ENCODE measurements at places on chromosomes 2 and 18.
A peak's percentile ranks its signal among the peaks of the same experiment; 100 is the strongest.

- no peak for DNase-seq
These were observed 727.3 kb upstream of the PKDCC start for GRCh38 chr2:41320491-41320890.

DNA sequence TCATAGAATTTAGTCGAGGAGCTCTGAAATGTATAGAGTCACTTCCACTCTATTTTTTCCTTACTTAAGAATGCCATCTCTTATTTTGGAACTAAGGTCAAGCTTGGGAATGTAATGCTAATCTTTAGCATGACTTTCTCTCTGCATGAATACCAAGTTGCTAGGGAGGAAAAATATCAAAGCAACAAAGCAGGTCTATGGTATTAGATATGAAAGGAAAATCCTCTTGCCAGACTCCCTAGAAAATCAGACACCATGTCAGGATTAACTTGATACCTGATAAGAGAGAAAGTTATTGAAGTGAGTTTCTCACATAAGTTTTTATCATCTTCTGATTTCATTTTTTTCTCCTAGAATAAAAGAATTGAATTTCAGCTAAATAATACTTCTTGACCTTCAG, 341.7 kb upstream of the ZNF804A start:
- DNase-seq: no peak

DNA sequence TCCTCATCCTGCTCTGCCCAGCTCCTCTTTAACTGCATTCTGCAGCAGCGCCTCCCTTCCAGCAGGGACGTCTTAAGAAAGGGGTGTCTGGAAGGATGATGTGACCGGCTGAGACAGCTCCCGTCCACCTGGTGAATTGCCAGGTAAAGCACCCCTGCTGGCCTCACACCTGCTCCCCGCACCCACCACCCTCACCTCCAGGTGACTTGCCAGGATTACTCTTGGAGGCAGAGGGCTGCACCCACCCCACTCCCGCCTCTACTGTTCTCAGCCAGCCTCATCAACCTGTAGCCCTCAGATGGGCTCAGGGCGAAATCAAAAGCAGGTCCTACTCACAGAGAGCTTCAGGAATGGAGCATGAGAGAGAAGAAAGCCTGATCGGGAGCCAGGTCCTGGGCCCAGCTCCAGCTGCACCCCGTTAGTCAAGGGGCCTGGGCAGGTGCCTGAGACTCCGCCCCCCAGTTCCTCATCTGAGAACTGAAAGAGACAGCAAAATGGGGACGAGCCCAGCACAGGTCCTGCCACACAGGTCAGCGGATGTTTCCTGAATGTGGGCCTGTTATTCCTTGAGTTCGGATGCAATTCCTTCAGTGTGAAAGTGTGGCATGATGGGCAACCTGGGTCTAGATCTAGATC, 5.6 kb downstream of the ADRA2B start:
- DNase-seq: no peak

GRCh38 chr2:223688094-223688835, 86.1 kb upstream of the SCG2 start:
- DNase-seq: no peak

DNA sequence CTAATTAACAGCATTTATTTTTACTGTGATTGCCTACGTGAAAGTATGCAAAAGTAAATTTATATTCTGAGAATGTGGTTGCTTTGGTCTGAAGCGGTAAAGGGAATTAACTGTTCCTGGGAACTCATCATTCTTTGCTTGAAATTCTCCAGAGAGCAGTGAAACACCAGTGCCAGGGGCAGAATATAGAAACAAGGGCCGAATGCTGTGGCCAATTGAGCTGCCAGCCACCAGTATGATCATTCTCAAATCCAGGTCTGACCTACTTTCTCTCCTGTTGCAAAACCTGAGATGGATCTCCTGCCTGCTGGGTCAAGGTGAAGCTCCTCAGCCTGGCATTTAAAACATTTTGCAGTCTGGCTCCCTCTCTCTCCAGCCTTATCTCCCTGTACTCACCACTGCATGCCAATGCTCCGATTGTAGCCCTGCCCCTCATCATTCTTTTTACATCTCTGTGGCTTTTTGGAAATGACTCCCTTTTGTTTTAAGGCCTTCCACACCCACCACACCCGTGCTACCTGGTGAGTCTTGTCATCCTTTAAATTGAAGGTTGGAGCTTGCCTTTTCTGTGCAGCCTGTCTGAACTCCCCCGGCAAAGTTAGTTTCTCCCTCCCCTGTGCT, 94.5 kb upstream of the TMEM178A start:
- DNase-seq: no peak

GRCh38 chr18:59276047-59276446, 2.8 kb upstream of the RAX start:
- no peak for DNase-seq

GRCh38 chr2:159148901-159149300, 137.6 kb downstream of the WDSUB1 start:
- DNase-seq: no peak

GRCh38 chr18:74836296-74837139, 238.8 kb downstream of the ZNF407 start:
- DNase-seq: no peak

- DNase-seq: no peak
These were observed at the start of gene TET3 for GRCh38 chr2:73984203-73984921. Gene TET3 (plus strand): TSS chr2:73984910. CDS start chr2:73986404, 1,494 bp downstream.

DNA sequence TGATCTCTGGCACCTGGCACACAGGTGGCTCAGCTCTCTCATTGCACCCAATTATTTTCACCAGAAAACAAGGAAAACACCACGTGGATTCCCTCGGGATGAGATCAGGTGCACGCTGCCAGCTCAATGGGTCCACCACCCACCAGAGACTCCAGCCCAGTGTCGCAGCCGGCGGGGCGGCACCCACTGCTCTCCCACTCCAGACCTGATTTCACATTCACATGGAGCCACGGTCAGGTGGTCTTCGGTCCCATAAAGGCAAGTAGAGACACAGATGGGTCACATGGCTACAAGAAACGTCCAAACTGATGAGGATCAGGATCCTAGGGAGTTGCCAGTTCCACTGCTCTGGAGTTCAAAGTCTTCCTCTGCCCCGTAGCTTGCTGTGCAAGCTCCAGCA, 217.6 kb downstream of the ANKRD30B start:
- no peak for DNase-seq

GRCh38 chr2:74439803-74440377, 1.8 kb downstream of the RTKN start:
- no peak for DNase-seq

DNA sequence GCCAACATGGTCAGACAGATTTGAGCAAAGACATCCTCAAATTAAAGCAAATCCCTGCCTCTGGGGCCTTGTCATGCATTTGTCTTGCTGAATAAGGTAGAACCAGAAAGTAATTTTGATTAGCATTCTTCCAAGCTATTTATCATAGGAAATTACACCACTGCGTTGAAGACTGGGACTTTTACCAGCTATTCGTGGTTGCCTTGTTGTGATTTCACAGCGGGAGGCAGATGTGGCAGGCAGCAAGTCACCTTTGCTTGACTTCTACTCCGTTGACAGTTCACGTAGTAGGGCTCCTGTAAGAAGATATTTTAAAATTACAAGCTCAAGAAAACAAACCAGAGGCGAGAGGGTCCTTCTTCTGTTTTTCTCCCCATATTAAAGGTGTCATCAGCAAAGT, 80.6 kb downstream of the EN1 start:
- no peak for DNase-seq

DNA sequence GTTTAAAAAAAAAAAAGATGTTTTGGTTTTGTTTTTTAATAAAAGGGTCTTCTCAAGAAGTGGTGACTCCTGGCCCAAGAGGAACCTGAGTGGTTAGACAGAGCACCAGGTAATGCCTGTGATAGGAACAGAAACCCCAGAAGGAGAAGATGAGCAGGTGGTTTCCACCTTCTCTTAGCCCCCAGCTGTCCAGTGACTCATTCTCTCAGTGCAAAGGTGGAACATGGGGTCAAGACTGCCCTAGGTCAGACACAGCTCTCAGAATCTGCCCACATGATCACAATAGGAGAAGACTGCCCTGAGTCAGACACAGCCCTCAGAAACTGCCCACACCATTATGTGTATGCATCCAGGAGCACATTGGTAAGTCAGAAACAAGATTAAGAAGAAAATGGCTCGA, 61.8 kb downstream of the TBC1D8 start:
- no peak for DNase-seq

GRCh38 chr2:62456721-62457539, 49.1 kb downstream of the TMEM17 start:
- DNase-seq: peak; percentile 82

- DNase-seq: no peak
These were observed 319.7 kb downstream of the SOX11 start for GRCh38 chr2:6011921-6012320.

DNA sequence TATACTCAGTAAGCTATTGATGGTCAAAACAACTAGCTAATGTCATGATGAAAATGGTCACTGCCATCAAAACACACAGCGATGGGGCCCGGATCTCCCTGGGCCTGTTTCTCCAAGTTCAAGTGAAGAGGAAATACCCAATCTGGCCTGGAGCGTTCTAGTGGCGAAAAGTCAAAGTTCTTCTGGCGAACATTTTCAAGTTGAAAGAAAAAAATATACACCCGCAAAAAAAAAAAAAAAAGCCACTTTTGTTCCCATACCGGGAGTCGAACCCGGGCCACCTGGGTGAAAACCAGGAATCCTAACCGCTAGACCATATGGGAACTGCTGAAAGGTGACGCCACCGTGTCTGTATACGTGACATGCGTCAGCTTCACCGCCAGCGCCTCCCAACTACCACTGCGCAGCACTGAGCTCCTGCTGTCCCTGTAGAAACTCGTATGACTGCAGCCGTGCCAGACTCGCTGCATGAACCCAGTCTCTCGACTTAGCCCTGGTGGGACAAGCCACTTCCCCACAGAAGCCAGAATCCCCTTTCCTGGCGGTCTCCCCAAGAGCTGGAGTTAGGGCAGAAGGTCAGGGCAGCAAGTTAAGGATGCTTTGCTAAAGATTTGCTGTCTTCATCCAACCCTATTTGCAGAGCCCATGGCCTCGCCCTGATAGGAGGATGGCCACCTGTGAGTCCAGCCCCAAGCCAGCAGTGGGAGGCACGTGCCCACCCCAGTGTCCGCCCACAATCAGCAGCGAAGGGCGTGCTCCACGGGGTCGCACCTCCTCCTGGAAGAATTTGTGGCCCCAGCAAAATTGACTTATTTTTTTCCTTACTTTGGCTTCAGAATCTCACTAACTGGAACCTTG, 5.6 kb upstream of the IMP4 start:
- no peak for DNase-seq

DNA sequence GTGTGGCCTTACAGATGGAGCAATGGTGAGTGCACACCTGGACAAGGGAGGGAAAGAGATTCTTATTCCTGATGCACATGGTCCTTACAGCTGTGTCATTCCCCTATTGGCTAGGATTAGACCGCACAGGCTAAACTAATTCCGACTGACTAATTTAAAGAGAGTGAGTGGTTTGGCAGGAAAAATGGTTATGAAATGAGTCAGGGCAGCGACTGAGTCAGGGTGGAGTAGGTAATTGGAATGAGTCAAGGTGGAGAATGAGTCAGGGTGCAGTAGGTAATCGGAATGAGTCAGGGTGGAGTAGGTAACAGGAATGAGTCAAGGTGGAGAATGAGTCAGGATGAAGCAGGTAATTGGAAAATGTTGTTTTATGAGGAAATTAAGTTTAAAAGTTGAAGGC, 1353.7 kb upstream of the LRRTM1 start:
- no peak for DNase-seq

DNA sequence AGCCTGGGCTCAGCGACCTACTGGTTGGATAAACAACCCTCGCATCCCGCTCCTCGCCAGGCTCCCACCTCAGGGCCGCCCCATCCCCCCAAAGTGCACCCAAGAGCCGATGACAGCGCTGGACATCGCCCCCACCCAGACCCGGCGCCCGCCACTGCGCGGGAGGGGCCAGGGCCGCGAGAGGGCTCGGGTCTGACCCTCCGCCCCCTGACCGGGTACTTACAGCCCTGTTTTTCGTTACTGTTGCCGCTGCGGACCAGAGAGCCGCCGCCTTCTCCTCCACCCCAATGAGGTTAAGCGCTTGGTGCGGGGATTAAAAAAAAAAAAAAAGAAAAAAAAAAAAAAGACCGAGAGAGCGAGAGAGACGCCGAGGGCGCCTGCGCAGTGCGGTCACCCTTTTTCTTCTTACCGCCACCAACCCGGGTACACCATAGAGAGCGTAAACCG, at the start of gene CLASP1:
Gene CLASP1 (minus strand): TSS at position 314 of the 447 bp plus-strand sequence. CDS start 43,567 bp downstream, outside the sequence.
- DNase-seq: peak; percentile 81

DNA sequence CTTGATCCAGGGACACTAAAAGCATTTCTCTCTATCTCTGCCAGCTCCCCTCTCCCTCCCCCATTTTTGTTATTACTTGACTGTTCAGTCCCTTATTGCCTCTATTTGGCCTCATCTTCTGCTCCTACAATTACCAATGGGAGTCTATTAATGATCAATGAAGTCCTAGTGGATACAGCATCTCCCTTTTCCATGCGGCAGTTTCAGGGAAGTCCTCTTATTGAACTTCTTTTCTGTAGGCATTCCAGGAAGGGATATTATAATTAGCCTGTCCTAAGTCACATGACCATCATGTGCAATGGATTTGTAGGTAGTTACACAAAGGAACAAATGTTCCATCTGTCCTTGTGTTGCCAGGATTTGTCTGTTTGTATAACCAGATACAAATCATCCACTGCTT, 495.1 kb upstream of the CNTNAP5 start:
- DNase-seq: no peak

DNA sequence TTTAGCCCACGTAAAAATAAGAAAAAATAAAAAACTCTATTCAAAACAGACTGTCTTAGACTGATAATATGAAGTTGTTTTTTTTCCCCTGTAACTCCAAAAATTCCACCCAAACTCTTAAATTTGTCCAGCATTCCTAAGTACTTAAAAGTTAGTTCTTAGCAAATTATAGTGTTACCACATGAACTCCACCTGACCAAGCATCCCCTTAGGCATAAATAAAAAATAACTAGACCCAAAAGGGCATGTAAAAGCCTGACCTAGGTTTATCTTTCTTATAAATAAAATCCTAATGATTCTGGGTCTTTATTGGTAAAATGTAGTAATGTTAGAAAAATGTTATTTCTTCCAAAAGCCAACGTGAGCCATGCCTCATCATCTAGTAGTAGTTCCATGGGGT, 54.3 kb downstream of the TTC21B start:
- DNase-seq: no peak

All from coronary artery (tissue), 2 donors.